ENCODE measurements at places on chromosomes 11 and 22.

DNA sequence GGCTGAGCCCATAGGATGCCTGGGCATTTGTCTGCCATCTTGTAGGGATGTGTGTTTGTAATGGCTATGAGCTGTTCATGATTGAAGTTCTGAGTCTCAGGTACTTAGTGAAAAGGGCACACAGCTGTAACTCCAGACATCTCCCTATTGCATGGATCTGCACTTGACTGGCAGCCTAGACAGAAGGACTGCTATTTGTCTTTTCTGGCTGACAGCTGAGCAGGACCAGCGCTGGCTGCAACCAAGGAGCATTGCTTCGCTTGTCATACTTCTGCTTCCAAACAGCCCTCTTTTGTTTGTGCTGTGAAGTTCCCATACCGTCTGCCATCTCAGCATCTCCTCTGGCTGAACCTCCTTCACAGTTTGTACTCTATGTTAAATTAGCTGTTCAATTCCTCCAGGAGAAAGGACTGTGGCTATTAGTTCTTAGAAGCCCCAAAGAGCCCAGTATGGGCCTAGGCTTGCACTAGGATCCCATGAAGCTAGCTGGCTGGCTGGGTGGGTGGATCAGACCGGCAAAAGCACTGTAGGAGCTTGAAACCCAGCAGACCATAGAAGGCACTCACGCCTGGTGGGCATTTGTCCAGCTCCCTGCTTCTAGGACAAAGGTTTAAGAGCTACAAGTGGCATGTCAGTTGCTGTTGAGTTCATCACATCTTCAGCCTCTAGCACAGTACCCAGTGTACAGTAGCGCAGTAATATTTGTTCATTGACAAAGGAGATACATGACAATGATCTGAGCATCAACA, 20.4 kb downstream of the HIRA start:
- DNase-seq = no peak

- DNase-seq = no peak
Measured at GRCh38 chr22:20094197-20094807, 14.3 kb downstream of the DGCR8 start.

GRCh38 chr11:9172389-9172788, 81.0 kb upstream of the SCUBE2 start:
- DNase-seq = peak; percentile 35

DNA sequence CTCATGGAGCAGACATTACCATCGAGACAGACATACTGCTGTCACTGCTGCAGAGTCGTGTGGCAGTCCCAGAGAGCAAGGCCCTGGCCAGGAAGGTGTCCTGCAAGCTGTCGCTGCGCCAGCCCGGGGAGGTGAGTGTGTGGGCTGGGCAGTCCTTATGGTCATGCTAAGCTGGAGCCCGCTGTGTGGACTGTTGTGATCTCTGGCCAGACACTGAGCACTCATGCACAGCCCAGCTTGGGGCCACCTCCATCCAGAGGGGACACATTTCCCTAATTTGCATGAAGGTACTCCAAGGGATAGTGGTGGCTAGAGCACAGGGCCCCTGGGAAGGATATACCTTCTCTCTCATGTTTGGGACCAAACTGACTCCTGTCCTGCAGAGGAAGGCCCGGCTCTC, 9.6 kb downstream of the ANKK1 start:
- no peak for DNase-seq
